CD4-positive, alpha-beta T cell treated with Interleukin-6 for 4 hours (primary cell): ENCODE measurements at places on chromosomes 7 and 10.

GRCh38 chr10:15627617-15628196, 92.0 kb downstream of the ITGA8 start:
- DNase-seq = no peak

- no peak for DNase-seq
Observed at GRCh38 chr7:112649560-112649959, 140.6 kb downstream of the TMEM168 start.

- no peak for DNase-seq
Observed at GRCh38 chr7:157889480-157889879, 552.7 kb downstream of the DNAJB6 start.

DNA sequence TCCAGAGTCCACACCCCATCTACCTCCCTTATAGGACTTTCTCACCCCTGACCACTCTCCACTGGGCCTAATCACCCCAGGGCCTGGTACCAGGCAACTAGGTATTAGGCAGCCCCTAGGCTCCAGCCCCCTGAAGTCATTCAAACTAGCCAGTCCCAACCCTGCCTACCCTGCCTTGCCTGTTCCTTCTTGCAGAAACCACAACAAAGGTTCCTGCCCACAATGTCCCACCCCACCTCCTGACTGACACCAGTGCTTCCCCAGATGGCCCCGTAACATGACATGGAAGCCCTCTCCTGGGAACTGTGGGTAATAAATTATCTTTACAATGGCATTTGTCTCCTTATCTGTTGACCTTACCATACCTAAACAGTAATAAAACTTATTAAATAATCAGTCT, 100.6 kb upstream of the PDE1C start:
- no peak for DNase-seq

- DNase-seq = no peak
Observed at GRCh38 chr7:130379921-130380860, at the start of gene CPA1. Gene CPA1 (plus strand): TSS chr7:130380494. CDS start chr7:130380521, 27 bp downstream.

DNA sequence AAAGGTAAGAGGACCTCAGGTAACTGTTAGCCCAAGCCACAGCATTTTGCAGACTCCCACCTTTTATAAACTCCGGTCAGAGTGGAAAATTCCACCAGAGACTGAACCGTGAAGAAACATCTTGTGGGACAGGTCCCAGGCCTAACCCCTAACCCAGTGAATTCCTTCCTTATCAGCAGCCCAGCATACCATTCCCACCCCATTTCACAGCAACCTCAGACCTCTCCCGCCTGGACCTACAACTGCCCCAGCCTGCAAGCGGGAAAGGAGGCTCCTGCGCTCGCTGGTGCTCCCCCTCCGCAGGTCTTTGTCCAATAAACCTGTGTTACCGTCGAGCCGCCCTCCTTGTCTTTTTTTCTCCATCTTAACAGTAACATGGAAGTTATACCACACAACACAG, 736.6 kb downstream of the MAGI2 start:
- DNase-seq = no peak

GRCh38 chr7:149125189-149125862, 798 bp downstream of the ZNF425 start:
- no peak for DNase-seq

GRCh38 chr7:31785101-31785500, 98.1 kb downstream of the PPP1R17 start:
- no peak for DNase-seq

GRCh38 chr10:31832261-31832660, 96.4 kb downstream of the ARHGAP12 start:
- no peak for DNase-seq

GRCh38 chr7:106598663-106599342, 62.2 kb downstream of the CCDC71L start:
- peak; percentile 72 for DNase-seq

- DNase-seq = no peak
Observed at GRCh38 chr10:69044546-69044945, 43.4 kb upstream of the SRGN start.

GRCh38 chr7:107501593-107501992, 31.7 kb downstream of the GPR22 start:
- DNase-seq = peak; percentile 23

- DNase-seq = no peak
Observed at GRCh38 chr7:30278376-30278775, 6.0 kb upstream of the ZNRF2 start.

- DNase-seq = peak; percentile 66
Observed at GRCh38 chr10:102644066-102644645, at the start of gene TRIM8. Gene TRIM8 (plus strand): TSS chr10:102644479. CDS start chr10:102644618, 139 bp downstream.

DNA sequence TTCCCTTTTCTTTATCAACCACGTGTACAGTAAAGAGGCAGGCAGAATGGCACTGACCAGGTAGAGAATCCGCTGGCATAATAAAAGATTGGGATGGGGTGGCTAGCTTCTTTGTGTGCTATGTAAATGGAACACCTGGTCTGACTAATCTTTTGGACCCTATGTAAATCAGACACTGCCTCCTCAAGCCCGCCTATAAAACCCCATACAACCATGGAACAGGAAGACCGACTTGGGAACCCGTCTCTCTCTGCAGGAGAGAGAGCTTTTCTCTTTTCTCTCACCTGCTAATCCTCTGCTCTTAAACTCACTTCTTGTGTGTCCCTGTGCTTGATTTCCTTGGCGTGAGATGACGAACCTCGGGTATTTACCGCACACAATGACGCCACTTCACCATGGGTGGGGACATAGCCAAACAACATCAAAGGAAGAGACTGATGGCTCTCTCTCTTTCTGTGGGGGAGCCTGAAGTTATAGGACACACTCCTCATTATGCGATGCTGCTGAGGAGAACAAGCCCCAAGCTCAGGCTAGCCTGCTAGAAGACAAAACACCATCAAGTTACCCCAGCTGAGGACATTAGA, 94.2 kb downstream of the ARL5B start:
- no peak for DNase-seq

DNA sequence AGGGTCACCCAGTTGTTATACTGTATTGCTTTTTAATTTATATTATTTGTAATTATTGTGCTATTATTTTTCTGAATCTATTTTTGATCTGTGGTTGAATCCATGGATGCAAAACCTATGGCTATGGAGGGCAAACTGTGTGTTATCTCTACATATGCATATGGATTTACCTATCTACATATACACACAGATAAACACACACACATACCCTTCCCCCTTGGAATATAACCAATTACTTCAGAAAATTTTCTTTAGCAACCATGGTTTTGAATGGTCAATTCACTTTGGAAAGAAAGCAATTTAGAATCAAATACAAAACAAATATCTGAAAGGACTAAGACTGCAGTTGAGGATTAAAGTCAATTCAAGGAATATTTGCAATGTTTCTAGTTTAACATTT, 39.1 kb downstream of the MTPN start:
- DNase-seq = no peak

DNA sequence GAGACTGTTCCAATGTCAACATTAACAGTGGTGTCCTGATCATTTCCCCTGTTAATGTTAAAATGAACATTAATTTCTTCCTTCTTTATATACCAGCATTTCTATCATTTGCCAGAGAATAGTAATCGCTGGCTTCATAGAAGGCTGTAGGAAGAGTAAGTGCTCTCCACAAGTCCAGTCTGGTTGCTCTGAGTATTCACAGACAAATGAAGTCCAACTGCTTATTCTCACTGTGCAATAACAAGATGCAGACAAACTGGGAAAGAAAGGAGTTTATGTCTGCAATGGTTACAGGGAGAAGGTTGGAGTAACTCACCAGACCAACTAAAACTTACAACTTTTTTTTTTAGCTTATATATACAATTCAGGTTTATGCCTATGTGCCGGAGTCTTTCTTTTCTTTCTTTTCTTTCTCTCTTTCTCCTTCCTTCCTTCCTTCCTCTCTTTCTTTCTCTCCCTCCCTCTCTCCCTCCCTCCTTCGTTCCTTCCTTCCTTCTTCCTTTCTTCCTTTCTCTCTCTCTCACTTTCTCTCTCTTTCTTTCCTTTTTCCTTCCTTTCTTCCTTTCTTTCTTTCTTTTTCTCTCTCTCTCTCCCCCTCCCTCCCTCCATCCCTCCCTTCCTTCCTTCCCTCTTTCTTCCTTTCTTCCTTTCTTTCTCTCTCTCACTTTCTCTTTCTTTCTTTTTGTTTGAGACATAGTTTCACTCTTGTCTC, 19.1 kb downstream of the CDC14C start:
- DNase-seq = no peak

GRCh38 chr7:146115548-146115850, 1.1 kb upstream of the CNTNAP2 start:
- DNase-seq = no peak

GRCh38 chr10:61923210-61923949, 21.9 kb downstream of the ARID5B start:
- DNase-seq = no peak

- DNase-seq = no peak
Observed at GRCh38 chr7:138900035-138900828, 81.0 kb downstream of the KIAA1549 start.

DNA sequence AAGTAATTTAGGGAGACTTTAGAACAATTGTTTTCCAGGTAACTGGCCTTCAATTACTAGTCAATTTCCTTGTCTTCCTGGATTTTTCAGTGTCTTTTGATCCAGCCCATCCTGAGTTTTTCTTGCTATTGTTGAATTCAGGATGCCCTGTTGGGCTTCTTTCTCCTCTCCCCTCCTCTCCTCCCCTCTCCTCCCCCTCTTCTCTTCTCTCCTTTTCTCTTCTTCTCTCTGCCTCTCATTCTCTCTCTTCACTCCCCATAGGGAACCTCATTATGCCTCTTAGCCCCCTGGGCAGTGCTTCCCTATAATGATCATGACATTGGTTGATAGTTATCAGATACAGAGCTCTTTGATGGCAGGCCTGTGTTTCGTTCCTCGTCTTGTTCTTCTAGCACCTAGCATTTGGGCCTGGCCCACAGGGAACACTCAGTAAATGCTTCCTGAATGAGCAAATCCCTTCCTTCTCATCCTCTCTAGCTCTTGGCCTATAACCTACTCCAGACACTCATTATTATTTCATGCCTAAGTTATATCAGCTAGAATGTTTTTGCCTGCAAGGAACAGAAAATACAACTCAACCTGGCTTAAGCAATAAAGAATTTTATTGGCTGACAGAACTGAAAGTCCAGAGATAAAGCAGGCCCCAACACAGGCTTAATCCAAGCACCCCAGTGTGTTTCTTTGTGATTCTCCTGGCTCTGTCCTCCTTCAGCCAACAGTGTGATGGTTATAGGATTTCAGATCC, 56.8 kb downstream of the CACNB2 start:
- no peak for DNase-seq

- no peak for DNase-seq
Observed at GRCh38 chr10:122500194-122500593, 38.8 kb downstream of the HTRA1 start.

- no peak for DNase-seq
Observed at GRCh38 chr7:135372222-135372621, 137.7 kb downstream of the CNOT4 start.

DNA sequence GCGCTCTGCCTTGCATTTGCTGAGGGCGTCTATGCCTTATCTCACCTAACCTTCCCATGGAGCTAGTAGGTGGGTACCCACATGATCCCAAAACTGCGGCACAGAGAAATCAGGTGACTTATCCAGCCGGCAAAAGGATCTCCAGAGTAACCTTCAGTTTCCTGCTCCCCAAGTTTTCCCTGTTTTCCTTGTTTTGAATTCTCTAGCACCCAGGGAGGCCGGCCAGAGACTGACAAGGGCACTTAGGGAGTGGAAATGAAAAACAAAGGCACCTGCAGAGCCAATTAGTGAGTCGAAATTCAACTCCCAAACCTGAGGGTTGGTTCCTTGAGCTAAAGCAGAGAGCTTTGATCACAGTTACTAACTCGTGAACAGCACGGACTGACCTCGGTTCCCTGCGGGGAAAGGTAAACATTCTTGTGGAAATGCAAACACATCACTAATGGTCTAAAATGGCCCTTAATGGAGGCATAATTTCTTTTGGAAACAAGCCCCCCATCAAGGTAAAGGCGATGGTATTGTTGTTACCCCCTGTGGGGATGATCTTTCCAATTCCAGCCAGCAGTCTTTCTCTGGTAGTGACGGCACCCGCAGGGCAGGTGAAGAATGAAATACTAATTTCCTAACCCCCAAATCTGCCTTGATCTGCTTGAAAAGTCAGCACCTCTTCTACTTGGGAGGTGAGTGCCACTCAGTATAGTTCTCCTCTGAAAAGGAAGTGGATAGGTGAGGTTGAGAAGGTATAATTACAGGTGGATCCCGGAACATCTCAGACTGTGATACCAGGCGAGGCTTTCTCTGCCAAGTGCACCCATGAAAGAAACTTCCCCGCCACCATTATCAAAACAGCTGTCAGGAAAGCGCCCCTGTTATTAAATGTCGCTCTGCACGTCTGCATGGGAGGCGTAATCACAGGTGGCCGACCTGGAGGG, 365.6 kb upstream of the AUTS2 start:
- DNase-seq = no peak

GRCh38 chr10:113859261-113859660, 4.8 kb downstream of the NHLRC2 start:
- DNase-seq = no peak

DNA sequence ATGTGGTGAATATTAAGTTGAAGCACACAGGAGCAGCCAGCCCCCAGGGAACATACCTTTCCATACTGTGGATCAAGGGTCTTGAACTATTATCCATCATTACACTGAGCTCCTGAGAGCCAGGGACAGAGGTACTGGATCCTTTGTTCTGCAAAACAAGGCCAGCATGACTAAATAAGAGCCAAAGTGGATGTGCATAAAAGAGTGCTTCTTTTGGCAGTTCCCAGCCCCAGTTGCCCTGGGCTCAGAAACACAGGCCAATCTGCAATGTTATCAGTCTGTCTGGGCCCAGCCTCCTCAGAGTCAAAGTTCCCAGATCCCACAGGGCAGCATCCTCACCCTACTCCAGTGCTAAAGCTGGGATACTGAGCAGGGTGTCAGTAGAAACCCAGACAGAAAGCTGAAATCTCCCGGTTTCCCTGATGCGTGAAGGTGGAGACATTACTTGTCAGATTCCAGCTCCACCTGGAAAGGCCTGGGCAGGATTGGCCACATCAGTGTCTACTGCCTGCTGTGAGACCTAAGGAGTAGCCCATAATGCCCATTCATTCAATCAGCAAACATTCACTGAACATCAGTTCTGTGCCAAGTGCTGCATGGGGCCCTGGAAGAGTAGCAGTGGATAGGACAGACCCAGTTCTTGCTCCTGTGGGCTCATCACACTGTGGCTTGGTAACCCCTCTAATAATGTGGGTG, 342.7 kb downstream of the CXCL12 start:
- no peak for DNase-seq

DNA sequence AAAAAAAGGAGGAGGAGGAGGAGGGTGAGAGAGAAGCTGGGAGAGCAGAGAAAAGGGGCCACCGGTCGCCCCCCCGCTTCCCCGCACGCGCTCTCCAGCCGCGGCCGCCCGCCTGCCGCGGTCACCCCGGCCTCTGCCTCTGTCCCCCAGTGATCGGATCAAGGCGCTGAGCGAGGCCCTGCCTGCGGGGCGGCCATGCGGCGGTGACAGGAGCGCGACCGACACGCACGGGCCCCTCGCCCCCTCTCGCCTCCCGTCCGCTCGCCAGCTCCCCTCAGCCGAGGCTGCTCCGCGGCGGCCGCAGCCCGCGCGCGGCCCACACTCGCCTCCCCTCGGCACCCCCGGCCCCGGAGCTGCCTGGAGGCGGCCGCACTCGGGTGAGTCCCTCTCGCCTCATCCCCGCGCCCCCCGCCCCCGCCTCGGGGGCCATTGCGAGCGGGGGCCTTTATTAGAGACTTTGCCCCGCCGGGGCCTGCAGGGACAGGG, at the start of gene GTF2I:
GTF2I (plus strand) TSS at position 27 of the 486 bp plus-strand sequence. CDS start 31,411 bp downstream, outside the sequence.
- DNase-seq = no peak

GRCh38 chr7:106216517-106216922, 68.3 kb downstream of the NAMPT start:
- DNase-seq = no peak
